ENCODE measurements at places on chromosomes 4 and X.

DNA sequence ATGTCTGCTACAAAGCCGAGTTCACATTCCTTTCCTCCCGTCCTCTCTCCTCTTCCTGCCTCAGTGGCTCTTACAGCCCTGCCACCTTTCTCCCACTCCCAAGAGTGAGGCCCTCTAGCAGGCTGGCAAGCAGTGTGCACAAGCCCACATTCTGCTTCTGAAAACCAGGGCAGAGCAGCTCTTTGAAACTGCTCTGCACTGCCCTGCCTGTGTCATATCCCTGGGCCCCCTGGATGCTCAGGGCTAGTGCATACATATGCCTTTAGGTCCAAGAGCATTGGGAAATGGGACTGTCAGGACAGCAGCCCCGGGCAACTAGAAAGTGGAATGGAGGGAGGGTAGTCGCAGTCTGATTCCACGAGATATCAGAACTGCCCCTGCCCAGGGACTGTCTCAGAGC, 42.4 kb downstream of the CNGA2 start:
- DNase-seq: no peak

DNA sequence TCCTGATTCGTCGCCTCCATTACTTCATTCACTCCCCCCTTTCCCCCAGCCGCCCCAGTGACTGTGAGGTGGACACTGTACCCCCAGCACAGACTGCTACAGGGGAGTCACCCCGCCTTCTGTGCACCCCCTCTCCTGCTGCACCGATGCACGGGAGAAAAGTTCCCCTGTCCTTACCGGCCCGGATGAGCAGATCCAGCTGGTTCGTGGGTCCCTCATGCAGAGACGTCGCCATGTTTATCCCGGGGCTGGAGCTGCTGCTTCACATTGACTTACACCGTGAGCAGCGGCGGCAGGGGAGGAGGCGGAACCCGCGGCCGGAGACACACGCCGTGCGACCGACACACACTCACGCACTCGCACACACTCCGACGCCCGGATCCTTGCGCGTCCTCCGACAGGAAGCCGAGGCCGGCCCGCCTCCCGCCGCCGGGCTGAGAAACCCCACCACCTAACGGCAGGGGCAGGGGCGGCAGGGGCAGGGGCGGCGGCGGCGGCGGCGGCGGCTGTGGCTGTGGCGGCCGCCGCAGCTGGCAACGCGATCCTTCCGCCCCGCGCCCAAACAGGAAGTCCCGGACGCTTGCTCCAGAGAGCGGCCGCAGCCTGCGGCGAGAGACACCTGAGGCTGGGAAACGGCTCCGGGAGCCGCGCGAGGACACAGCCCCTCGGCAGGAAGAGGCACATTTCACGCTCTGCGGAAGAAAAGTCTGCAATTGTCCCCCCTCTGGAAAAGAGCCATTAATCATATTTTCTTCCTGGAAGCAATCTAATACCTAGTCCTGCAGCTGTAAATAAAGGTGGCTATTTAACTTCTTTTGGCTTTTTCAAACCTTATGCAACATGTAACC, 68.6 kb downstream of the NOCT start:
- peak; percentile 73 for DNase-seq

- DNase-seq: no peak
Observed at GRCh38 chr4:182225257-182225852, 17.8 kb upstream of the TENM3 start.

DNA sequence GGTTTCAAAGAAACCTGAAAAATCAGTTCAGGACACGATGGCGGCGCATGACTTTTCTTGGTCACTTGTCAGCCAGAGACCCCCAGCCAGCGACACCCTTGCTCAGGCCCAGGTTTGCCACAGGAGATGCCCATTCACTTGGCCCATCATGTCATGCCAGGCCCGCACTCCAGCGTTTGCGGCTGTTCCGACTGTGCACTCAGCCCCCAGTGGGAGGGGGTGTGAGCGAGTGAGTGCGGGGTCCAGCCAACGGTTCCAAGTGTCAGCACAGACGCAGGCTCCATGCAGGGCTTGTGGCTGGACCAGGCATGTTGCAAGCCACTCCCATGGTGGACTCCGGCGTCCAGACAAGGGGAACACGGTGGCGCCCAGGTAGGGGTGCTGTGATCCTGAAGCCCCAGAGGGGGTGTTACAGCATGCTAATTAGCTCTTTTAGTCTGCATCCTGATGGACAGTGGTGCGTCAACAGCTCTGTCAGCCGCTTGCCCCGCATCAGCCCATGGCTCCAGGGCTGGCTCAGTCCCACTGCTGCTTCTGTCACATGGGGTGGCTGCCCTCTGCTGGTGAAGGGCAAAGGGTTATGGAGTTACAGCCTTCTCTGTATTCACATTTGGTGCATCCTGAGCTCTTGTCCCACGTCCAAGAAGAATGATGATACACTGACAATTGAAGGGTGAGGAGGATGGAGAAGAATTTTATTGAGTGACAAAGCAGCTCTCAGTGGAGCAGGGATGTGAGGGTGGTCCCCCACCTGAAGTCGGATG, 3.7 kb upstream of the MAEA start:
- no peak for DNase-seq

DNA sequence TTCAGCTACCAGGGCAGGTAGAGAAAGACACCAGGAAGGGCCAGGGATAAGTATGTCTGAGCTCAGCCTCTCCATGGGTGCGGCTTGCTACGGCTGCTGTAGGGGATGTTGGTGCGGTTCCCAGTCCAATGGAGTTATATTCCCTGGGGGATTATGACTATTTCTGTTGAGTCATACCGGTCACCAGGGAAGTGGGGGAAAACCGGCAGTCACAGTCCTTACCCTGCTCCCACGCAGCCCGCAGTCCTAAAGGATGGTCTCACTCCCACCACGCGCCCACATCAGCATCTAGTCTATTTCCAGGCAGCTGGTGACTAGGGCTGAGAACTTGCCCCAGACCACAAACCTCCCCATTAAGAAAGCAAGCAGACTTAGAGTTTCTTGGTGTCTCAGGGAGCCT, 191.6 kb downstream of the VEGFC start:
- DNase-seq: no peak

GRCh38 chr4:47095884-47096283, 64.5 kb downstream of the GABRB1 start:
- no peak for DNase-seq

DNA sequence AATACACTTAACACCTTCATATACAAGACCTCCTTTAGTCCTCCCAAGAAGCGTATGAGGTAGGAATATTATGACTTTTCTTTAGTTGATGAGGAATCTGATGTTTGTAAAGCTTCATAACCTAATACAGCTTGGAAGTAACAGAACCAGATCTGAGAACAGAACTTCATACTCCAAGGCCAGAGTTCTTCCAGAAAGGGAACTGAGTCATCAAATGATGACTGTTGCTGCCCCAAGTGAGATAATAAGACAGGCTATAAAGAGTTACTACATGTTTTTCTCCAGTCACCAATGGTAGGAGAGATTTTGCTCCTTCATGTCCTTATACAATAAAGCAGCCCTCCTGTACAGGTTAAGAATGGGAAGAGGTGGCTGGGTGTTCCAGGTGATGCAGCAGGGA, 74.3 kb upstream of the ANXA3 start:
- no peak for DNase-seq

GRCh38 chr4:13126976-13127910, 356.9 kb downstream of the RAB28 start:
- DNase-seq: no peak

- DNase-seq: no peak
Observed at GRCh38 chrX:151899622-151900021, 13.1 kb upstream of the MAGEA4 start.

GRCh38 chr4:57475424-57475823, 365.2 kb upstream of the IGFBP7 start:
- no peak for DNase-seq

- DNase-seq: no peak
Observed at GRCh38 chrX:69032601-69033000, 132.7 kb downstream of the PJA1 start.

- DNase-seq: no peak
Observed at GRCh38 chr4:8121292-8122015, 37.2 kb downstream of the ABLIM2 start.

DNA sequence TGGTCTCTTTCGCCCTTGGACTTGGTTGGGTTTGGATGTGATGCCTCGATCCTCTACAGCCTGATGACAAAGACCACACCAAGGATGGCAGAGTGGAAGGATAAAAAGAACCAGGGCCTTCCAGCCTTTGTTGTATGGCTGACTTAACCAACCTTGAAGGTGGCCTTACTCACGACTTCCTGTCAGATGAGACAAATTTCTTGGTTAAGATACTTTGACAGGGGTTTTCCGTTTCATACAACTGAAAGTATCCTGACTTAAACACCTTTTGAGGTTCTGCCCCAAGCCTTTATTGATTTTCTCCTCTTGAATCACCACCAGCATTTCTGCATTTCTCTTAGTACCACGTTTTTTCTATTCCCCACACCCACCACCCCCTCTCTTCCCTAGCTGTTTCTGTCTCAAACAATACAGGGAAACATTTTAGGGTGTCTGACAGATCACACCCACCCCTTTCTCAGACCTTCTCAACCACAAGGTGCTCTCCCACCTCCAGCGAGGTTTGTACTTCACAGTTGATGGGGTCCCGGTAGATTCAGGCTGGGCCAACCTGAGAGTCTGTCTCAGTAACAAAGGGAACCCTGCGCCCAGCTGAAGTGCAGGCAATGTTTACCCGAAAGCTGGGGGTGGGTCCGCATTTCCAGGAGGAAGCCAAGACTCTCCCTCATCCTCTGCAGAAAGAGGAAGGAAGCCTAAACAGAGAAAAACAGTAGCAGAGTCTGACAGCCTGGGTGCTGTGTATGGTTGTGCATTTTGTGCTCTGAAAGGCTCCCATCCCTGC, 5.0 kb upstream of the TSPAN5 start:
- DNase-seq: no peak

DNA sequence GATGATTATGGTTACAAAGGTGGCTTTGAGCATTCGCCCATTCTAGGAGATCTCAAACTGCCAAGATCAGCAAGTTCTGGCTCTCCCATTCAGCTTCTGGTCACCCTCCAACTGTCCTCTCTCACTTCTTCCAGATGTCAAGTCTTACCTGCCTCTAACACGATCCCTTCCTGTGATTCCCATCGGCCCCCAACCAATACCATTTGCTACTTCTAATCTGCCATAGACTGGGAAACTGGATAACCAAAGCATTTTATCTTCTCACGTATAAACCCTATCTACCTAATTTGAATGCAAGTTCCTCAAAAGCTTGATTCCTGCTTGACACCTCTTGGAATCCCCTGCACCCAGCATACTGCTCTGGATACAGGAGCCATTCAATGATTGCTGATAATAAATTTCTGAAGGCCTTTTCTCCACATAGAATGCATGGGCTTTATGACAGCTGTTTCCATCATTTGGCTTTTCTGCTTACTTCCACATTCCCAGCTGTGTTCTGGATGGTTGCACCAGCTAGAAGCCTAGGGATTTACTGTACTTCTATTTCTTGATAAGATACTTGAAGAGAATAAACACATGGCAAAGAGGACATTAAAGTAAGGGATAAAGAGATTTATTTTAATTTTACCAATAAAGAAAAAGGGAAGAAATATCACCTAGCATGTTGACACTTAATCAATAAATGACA, 9.6 kb downstream of the GPC4 start:
- DNase-seq: no peak

DNA sequence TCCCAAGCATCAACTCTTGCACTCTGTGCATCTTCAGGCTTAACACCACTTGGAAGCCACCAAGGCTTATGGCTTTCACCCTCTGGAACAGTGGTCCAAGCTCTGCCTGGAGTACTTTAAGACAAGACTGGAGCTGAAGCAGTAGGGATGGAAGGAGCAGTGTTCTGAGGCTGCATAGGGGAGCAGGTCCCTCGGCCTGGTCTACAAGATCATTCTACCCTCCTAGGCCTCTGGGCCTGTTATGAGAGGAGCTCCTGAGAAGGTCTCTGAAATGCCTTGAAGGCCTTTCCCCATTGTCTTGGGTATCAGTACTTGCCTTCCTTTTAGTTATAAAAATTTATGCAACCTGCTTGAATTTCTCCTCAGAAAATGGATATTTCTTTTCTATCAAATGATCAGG, 286.7 kb downstream of the CPXCR1 start:
- DNase-seq: no peak

Data from pons (tissue), 1 donor.